Hematopoietic multipotent progenitor cell (in vitro differentiated cells): ENCODE measurements at places on chromosomes 4 and X.

GRCh38 chrX:115047181-115047580, 29.8 kb upstream of the IL13RA2 start:
- DNase-seq: no peak

DNA sequence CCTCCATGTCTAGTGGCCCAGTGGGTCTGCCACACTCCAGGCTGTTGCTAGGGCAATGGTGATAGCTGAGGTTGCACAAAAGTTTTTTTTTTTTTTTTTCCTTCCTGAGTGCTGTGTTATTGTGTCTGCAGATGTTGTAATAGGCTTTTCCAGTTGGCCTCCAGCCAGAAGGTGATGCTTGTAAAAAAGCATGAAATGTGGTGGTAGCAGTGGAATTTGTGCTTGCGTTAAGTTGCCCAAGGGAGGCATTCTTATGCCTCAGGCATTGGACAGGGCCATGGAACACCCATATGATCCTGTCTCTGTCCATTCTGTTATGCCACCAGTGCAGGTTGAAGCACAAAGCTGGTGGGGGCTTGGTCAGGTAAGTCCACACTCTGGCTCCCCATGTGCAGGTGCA, 660.5 kb upstream of the SPANXN1 start:
- DNase-seq: no peak

DNA sequence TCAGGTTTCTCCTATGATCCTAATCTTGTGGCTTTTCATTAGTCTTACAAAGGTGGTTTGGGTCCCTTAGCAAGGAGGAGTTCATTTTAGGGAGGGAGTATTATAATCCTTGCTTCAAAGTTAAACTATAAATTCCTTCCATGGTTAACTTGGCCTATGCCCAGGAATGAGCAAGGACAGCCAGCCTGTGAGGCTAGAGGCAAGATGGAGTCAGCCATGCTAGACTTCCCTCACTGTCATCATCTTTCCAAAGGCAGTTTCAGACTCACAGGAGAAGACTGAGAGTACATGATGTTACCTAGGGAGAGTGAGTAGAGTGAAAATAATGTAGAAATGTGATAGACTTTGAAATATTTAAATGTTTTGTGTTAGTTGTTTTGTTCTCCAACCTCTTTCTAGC, 192.3 kb downstream of the GPAT3 start:
- no peak for DNase-seq

DNA sequence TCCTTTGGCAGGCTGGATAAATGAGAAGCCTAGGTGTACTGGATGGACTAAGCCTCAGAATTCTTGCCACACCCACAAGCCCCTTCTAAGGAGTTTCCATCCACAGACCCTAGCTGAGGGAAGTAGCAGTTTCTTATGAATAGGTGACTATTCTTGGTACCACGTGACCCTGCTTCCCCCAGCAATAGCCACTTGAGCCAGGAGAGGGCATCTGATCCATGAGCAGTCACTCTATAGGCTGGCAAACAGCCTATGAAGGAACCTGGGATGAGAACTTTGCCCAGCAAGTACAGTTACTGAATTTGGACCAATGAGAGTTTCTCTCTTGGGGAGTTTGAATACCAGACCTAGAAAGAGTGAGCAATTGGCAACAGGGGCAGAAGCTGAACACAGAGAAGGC, 84.0 kb downstream of the RTL9 start:
- DNase-seq: no peak

DNA sequence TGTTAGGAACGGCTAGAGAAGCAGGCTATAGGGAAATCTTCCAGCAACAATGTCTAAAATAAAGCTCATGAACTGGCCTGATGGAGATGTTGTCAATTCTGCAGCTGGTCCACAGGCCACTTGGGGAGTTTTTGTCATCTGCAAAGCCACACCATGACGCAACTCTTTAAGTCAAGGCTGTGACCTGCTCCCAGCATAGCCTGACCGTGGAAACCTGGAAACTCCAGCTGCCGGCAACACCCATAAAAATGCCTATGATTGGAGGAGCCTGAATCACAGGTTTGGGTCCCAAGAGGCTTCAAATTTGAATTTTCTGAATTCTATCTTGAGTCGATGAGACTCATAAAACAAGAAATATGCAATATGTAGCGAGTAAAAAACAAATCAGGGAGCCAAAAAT, 969.2 kb upstream of the PRKX start:
- no peak for DNase-seq

DNA sequence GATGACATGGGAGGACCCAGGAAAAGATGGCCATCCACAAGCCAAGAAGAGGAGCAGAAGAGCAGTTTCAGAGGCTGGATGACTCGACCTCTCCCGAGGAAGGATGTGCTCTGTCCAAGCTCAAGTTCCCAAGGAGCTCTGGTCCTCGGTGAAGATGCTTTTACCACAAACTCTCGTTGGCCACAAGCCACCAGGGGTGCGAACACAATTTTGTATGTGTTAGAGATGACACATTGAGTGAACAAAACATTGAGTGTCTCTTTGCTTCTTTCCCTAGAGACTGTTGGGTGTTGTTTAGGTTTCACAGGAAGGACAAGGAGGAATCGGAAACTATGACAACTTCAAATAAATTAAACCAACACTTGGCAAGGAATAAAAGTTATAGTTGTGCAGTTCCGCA, 26.3 kb downstream of the FGFBP1 start:
- DNase-seq: no peak

DNA sequence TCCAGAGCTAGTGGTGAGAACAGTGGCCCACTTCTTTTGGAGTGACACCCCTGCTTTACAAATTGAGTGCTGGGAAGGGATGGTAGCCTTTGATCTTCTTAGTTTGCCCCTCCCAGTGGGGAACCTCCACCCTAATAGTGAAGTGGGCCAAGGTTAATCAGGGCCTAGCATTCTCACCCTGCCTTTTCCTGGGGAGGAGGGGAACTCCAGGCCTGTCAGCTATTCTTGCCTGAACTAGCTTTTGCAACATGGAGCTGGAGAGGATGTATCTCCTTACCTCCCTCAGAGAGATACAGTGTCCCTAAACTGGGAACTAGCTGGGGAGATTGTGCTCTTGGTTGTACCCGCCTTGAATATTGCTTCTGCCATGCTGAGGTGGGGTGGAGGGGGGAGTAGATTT, 20.6 kb downstream of the PHKA1 start:
- DNase-seq: no peak
